Head of caudate nucleus (tissue), 42 donors: ENCODE measurements at places on chromosomes 1 and 21.

DNA sequence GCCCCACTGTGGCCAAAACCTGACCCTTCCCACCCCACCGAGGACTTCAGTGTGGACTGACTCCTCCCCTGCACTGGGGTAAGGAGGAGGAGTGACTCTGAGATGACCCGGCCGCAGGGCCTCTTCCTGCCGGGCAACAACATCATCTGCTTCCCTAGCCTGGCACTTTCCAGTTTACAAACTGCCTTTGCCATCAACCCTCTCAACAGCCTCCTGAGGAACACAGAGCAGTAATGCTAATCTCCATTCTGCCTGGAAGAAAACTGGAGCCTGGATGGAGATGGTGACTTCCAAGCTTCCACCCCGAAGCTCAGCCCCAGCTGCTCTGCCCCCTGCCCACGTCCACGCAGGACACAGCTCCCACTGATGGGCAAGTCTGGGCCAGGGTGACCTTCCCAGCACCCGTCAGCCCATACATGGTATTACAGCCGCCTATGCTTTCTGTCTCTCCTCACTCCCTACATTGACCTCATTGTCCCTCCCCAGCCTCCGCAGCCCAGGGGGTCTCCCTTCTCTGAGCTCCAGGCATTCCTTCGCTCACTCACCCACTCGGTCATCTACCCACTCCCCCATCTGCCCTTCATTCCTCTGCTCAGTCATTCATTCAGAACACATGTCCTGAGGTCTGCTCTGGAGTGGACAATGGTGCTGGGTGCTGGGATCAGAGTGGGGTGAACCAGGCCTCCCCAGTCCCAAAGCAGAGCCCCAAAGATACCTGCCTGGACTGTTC, 34.2 kb downstream of the RAP1GAP start:
- no peak for DNase-seq

- DNase-seq, result no peak
These were observed 25.1 kb upstream of the PDC start for GRCh38 chr1:186486061-186486460.

DNA sequence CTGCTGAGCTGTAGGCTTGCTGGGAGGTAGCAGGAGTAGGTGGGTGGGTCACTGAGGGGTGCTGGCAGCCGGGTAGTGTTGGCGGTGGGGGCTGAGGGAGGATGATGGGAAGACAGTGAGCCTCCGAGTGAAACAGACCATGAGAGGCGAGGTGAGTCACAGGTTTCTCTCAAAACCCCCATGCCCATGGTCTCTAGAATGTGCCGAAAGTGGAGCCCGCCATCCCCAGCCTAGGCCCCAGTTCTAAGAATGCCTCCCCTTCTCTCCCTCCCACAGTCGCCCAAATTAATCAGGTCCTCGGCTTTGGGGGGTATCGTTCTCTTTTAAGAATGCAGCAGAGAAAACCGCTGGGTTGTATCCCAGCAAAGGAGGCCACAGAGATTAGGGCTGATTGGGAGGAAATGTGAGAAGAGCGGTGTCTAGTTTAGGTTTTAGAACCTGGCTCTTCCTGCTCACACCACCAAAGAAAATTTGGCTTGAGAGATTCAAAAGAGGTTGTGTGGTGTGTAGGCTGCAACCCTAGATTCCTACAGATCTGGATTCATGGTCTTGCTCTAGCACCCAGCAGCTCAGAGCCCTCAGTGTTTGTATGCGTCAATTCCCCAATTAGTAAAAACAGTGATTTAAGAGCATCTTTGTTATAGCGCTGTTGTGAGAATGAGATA, 27.7 kb upstream of the IL19 start:
- DNase-seq, result no peak

- no peak for DNase-seq
These were observed 29.4 kb upstream of the VASH2 start for GRCh38 chr1:212920896-212921295.

DNA sequence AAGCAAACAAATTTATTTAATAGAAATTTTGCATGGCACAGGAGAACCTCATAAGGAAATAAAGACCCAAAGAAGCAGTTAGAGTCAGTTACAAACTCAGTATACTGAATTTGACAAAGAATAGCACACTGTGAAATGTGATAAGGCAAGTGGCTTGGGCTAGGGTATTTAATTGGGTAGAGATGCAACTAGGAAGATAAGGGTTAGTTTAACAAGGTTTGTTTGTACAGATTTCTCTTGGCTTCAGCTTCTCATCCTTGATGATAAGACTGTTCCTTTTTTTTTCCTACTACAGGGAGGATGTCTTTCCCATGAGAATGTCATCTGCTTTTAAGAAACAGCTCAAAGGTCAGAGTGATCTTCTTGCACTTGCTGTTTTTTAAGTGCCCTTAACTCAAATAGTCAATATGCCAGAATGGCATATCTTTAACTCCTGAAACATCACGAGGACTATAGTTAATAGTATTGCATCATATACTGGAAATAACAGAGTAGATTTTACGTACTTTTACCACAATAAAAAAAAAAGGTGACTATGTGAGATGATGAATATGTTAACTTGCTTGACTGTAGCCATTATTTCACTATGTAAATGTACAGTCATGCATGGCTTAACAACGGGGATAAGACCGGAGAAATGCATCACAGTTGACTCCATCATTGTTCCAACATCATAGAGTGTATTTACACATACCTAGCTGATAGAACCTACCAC, 9.2 kb upstream of the TRAF3IP3 start:
- DNase-seq, result no peak
